ENCODE measurements at places on chromosomes 3 and 15.

DNA sequence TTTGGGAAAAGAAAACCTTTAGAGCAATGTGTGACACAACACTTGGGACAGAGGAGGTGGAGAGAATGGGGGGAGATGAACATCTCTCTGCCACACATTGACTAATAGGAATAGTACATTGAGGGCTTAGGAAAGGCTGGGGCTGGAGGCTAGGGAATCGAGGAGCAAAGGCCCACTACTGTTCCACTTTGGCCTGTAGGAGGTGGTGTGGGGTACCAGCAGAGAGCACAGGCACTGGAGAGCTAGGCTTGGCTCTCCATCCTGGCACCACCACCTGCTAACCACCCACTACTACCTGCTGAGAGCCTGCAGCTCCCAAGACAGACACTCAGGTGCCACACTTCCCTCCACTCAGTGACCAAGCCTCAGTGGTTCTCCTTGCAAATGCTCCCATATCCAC, 19.4 kb downstream of the CCDC32 start:
- DNase-seq, result no peak

- no peak for DNase-seq
Measured at GRCh38 chr15:64851503-64851840, 9.8 kb downstream of the PLEKHO2 start.

DNA sequence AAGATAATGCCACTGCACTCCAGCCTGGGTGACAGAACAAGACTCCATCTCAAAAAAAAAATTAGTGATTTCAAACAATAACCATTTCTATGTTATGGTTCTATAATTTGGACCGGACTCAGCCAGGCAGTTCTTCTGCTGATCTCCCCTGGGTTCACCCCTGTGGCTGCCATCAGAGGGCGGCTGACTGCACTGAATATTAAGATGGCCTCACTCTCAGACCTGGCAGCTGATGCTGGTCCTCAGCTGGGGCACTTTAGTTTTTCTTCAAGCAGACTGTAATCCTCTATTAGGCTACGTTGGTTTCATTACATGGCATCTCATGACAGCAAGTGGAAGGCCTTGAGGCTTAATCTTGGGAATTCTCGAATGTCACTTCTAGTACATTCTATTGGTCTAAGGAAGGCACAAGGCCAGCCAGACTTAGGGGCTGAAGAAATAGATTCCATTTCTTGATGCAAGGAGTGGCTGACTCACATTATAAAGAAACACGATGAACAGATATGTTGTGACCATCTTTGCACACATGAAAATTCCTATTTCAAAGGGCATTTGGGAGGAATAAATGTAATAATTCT, 12.8 kb downstream of the GALNT15 start:
- DNase-seq, result no peak

DNA sequence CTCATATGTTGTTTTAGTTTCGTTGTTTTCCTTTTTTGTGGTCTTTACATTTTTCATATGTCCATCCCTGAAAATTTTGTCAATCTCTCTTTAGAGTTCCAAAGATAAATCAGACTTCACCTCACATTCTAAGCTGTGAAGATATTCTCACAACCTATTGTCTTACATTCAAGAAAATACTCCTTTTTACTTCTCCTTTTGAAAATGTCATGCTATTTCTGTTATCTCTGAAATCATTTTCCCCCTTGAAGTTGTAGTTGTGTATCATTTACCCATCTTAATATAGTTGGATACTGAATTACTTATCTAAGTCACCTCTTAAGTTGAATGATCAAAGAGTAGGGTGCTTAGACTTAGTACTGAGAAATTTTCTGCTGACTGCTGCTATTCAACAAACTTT, 74.3 kb downstream of the DCUN1D1 start:
- no peak for DNase-seq

- no peak for DNase-seq
Measured at GRCh38 chr3:30986551-30986950, 92.1 kb upstream of the GADL1 start.

- no peak for DNase-seq
Measured at GRCh38 chr3:14506626-14507304, 33.4 kb downstream of the GRIP2 start.

- no peak for DNase-seq
Measured at GRCh38 chr3:7713724-7714123, 787.9 kb upstream of the LMCD1 start.

- no peak for DNase-seq
Measured at GRCh38 chr15:56247266-56247665, 3.6 kb upstream of the RFX7 start.

DNA sequence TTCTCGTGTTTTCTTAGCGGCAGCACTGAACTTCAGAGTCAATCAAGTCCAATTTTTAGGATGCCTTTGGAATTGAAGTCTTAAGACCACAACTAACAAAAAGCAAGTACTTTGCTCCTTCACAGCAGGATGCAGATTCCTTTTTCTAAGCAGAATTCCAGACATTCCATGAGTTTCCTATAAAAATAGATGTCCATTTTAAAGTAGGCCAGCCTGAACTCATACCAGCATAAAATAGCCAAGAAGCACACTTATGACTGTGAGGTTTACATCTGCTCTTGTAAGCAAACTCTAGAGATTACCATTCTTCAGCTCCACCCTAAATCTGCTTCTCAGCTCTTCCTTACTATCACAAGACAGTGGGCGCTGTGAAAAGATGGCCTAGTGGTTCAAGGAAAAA, 85.8 kb downstream of the THBS1 start:
- no peak for DNase-seq

DNA sequence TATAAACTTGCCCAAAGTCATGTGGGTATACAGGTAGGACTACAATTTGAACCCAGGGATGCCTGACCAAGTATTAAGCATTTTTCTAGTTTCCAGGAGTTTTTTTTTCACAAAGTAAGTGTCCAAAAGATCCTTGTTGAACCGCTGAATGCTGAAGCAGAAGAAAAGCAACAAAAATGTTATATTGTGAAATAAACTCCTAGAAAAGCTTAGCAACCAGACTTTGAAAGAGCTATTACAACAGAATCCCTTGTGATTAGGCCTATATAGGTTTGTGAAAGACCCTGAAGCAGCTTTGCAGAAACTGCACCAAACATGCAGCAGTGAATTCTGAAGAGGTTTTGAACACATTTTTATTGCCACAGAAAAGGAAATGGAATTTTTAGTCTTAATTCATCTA, 236.8 kb downstream of the TUSC7 start:
- DNase-seq, result no peak

- no peak for DNase-seq
Measured at GRCh38 chr15:45179221-45179985, 8.4 kb downstream of the SHF start.

DNA sequence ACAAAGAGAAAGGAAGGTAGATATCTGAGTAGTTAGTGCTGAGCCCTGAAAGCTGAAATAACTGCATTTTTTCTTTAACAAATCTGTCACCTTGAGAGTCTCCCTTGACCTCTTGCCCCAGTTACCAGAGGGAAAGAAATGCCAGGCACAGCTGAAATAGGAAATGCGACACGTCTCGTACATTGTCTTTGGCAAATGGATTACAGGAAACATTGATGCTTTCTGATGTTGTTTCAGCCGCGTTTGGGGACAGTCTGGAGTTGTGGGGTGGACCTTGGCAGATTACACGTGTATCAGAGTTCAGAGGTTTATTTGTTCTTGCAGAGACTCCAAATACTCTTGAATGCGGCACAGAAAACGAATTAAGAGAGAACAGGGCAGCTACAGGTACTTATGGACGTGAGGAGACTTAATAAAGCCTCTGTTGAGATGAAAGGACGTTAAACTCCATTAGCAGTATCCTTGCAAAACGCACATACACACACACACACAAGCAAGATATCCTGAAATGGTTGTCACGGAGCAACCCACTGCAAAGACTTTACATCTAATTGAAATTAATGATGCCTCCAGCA, 272.8 kb upstream of the RORA start:
- no peak for DNase-seq

DNA sequence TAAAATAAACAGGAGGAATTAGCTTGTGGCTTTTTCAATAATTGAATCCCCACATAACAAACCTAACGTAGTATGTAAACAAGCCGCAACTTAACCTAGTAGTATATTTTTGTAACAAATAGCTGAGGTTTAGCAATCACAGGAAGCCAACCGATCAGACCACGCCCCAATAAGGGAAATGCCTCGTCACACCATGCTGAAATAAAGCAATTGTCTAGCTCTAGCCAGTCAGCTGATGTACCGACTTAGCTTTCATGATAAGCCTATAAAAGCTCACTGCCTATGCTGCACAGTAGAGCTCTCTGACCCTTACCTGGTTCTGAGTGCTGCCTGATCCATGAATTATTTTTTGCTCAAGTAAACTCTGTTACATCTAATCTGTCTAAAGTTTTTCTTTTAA, 208.9 kb downstream of the ROBO1 start:
- DNase-seq, result no peak
